GM23338 (cell line): ENCODE measurements at places on chromosomes 16 and 17.

DNA sequence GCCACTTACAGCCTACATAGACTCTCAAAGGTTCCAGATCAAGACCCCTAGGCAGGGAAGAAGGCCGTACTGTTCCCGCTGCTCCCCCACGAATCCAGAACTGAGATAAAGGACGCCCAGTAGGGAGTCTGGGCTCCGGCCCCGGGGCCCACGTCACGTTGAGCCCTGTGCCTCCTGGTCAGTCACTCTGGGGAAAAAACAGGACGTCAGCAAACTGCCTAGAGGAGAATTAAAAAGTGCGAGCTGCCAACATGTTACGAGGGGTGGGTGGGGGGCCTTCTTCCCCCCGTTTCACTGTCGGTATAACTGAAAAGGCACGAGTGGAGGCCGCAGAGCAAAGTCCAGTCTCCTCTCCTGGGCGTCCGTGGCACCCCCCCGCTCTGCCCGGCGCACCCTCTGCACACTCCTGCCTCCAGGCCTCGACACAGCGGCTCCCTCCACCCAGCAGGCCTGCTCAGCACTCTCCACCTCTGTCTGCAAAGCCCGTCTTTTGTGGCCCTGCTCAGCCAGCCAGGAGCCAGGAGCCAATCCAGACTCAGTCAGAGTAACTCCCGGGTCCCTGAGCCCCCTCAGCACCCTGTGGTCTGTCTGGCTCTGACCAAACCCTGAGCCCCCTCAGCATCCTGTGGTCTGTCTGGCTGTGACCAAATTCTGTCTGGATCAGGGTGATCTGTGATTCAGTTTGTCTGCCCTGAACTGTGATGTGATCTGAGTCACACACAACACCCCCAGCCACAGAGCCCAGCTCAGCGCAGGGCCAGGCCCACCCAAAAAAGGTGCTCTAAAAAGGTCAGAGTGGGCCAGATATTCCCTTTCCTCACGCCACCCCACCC is 6.2 kb downstream of the ITGAE start:
- no peak for DNase-seq

- no peak for DNase-seq
Observed at GRCh38 chr17:49748791-49749190, 15.1 kb downstream of the FAM117A start.

- no peak for DNase-seq
Observed at GRCh38 chr16:24822542-24822941, 23.2 kb upstream of the SLC5A11 start.

GRCh38 chr16:8374586-8375231 is 215.6 kb downstream of the TMEM114 start:
- DNase-seq = no peak

GRCh38 chr16:70551788-70552187 is 28.2 kb downstream of the SF3B3 start:
- DNase-seq = no peak

GRCh38 chr17:33806631-33807030 is 448.5 kb upstream of the CCL2 start:
- DNase-seq = no peak

GRCh38 chr17:75738218-75738802 is 17.1 kb downstream of the ITGB4 start:
- DNase-seq = no peak

- DNase-seq = no peak
Observed at GRCh38 chr17:40916366-40916765, 21.1 kb downstream of the KRT23 start.

- no peak for DNase-seq
Observed at GRCh38 chr16:89401641-89402445, 88.5 kb downstream of the ANKRD11 start.
